H1 (cell line): ENCODE measurements at places on chromosomes 2 and 18.

DNA sequence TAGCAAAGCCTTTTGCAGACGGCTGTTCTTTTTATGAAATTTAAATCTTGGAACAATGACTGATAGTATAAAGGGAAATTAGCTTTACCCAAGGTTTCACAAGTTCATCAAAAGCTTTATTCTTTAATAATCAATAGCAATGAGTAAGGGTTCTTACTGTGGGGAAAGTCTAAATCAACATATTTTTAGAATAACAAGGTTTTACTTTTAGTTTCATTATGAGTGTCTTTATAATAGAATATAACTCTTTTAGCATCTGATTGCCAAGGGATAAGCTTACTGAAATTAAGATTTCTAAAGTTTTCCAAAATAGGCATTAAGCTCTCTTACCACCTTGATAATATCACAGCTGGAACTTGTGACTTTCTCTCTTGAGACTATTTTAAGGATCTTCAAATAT lies 1489.7 kb downstream of the LRP1B start:
- no peak for DNase-seq

DNA sequence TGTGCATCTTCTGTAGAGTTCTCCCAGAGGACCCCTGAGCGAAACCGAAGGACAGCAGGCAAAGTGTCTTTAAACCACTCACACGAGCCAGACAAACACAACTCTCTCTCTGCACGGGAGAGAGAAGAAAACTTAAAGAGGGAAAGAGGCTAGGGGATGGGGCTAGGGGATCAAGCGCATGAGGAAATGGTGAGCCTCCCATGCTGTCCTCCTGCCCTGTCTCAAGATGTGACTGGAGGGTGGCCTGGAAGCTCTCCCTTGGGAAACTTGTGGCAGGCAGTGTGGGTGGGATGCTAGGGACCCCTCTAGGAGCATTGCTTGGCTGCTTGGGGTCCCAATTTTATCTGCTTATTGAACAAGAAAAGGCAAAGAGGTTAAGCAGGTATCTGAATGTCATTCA lies 44.5 kb downstream of the CYP26B1 start:
- no peak for DNase-seq

DNA sequence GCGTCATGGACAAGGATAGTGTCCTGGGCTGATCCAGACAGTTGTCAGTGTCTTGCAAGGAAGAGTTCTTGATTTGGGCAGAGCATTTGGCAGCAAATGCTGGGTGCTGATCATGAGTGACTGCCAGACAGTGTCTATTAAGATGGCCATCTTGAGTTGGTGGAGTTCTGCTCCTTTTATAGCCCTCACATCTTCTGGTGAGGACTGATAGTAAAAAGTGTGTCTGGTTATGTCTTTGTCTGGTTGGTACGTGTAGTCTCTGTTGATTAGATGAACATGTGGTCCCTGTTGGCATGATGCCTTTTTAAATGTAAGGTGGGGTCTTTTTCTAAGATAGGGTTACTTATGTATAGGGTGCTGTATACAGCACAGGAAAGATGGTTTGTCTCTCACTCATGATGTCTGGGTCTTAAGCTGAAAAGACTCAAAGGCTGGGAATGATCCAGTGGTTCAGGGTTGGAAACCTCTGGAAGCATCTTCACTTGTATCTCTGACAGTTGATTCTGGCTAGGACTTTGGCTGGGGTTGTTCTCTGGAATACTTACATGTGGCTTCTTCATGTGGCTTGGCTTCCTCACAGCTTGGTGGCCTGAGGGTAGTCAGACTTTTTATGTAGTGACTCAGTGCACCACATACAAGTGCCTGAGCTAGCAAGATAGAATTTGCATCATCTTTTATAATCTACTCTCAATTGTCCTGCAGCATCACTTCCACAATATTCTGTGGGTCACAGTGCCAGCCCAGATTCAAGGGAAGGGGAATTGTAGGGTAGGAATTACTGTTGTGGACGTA lies 11.8 kb downstream of the MTX2 start:
- DNase-seq: no peak

- no peak for DNase-seq
Observed at GRCh38 chr18:10011061-10011460, 97.2 kb downstream of the VAPA start.

- no peak for DNase-seq
Observed at GRCh38 chr18:78632111-78632541, 347.5 kb upstream of the SALL3 start.

DNA sequence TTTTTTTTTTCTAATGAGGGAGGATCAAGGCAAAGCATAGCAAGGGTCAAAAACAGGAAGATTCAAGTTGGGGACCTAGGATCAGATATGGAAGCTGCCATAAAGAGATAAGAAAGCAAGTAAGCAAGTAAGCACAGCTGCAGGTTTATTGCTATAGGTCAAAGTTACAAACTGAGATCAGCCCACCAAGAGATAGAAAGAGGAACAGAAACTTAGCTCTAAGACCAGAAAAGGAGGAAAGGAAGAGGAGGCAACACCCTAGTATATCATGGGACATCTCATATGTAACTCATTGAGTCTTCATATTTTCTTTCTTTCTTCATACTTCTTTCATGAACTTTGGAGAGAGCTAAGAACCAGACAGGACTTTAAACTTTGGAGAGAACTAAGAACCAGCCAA lies 295.9 kb upstream of the CRIM1 start:
- DNase-seq: no peak

- no peak for DNase-seq
Observed at GRCh38 chr2:148928395-148928794, 53.4 kb downstream of the KIF5C start.

GRCh38 chr2:104856973-104857261 lies 3.0 kb downstream of the POU3F3 start:
- DNase-seq: no peak

- no peak for DNase-seq
Observed at GRCh38 chr2:54084600-54084999, 30.8 kb upstream of the ACYP2 start.

- DNase-seq: no peak
Observed at GRCh38 chr2:154207288-154208047, 335.7 kb downstream of the GALNT13 start.
